ENCODE measurements at places on chromosomes 5 and 9.

- no peak for DNase-seq
Observed at GRCh38 chr5:38752622-38753021, 93.2 kb upstream of the OSMR start.

- DNase-seq: no peak
Observed at GRCh38 chr9:16561121-16561520, 309.3 kb downstream of the BNC2 start.

- no peak for DNase-seq
Observed at GRCh38 chr9:89815903-89816573, 211.2 kb downstream of the GADD45G start.

GRCh38 chr5:82222597-82223574, 55.3 kb downstream of the RPS23 start:
- no peak for DNase-seq
